Head of caudate nucleus (tissue), 42 donors: ENCODE measurements at places on chromosomes 2 and 18.

DNA sequence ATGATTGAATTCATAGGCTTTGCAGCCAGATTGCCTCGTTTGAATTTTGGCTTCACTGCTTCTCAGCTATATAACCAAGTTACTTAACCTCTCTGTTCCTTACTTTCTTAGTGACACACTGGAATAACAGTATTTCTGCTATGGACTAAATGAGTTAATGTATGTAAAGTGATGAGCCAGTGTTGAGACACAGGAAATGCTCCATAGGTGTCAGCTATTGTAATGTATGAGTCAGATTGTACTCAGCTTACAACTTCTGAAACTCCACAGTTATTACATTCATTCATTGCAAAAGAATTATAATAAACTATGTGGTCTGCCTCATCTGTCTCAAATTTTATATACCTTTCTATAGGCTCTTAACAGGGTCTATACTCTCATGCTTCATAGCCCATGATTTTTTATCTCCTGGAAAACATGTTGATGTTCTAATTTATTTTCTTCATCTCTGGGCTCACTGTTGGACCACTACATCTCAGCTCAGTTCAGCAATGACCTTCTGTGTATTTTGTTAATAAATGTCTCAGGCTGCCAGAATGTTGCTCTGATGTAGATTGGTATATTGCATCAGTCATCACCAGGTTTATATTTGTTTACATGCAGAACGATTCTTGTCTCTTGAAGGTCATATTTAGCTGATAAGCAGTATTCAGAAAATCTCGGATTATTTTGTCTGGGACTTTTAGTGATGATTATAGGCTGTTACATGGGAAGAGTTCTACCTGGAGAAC lies 76.2 kb downstream of the MAP3K20 start:
- DNase-seq: no peak

- DNase-seq: peak; percentile 77
Observed at GRCh38 chr2:73284296-73285158, at the start of gene FBXO41. Gene FBXO41, minus strand, starts transcription at chr2:73284478. Its CDS starts 14,848 bp downstream, at chr2:73269630.

- no peak for DNase-seq
Observed at GRCh38 chr2:39845460-39846146, 66.5 kb upstream of the THUMPD2 start.

DNA sequence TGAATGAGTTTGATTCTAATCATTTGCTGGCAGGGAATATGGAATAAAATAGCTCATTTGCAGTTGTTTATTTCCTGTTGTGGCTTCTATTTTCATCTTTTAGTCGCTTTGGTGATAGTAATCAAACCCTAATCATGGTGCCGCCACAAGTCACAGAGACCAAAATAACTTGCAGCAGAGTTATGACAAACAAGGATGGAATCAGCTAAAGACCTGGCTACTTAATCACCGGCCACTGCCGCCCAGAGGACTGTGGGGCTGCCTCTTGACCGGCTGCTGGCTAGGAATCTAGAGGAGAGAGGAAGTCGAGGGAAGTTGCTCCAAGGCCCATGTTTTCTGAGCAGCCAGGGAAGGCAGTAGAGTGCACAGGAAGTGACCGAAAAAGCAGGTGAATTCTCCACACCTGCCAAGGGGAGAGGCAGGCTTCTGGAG lies 5.1 kb upstream of the SMAD7 start:
- no peak for DNase-seq

GRCh38 chr2:165864296-165864695 lies 70.2 kb upstream of the GALNT3 start:
- DNase-seq: no peak

DNA sequence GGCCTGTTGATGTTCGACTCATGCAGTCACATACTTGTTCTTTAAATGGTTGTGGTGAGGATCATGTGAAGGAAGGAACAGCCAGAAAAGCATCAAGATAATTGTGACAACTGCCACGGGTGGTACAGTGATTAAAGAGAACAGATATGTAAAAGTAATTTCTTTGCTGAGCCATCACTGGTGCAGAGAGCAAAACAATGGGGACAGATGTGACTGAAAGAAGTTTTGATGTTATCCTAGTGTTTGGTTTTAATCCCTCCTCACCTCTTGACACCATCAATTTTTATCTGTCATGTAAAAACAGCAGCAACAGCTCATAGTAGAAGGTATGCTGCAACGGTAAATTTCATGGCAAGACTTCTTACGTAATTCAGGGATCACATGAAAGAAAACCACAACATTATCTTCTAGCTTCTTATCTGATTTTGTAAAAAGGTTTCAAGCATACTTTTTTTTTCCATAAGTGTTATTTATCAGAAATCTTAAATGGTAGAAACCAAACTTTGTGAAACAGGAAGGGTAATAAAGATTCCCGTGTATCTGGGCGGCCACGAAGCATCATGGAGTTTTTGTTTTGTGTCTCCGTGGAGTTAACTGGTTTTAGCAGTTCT lies 65.2 kb downstream of the PLCL1 start:
- DNase-seq: no peak

GRCh38 chr18:48364146-48364545 lies 45.0 kb downstream of the ZBTB7C start:
- no peak for DNase-seq

DNA sequence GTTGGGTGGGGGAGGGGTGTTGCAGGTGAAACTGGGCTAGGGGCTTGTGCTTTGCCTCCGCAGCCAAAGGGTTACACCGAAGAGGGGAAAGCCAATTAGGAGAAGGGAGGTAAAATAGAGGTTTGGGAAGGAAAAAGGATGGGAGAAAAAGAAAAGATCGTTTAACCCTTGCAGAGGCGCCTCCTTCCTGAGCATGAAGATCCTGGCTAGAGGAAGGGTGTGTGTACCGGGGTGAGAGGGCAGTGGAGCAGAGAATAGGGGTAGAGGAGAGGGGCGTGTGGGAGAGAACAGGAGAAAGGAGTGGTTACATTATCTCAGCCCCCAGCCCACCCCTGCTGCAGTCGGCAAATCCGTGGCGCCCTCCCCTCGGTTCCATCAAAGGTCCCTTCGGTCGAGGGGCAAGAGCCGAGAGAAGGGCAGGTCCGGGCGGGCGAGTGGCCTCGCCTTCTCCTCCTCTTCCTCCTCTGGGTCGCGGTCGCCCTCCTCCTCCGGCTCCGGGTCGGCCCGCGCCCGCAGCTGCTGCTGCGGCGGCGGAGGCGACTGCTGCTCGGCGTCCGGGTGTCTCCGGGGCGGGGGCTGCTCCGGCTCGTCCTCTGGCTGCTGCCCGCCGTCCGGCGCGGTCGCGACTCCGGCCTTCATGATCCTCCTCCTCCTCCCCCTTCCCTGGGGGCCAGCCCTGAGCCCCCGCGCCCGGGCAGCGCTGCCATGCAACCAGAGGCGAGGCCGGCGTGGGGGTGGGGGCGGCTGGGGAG lies 1.1 kb downstream of the MARCHF4 start:
- DNase-seq: no peak

GRCh38 chr18:44816050-44816449 lies 135.4 kb downstream of the SETBP1 start:
- no peak for DNase-seq

GRCh38 chr2:99789849-99790248 lies 300.0 kb upstream of the REV1 start:
- no peak for DNase-seq

GRCh38 chr2:49154140-49154539 lies at the start of gene FSHR:
Gene FSHR, minus strand, starts transcription at chr2:49154515. Its CDS starts 98 bp downstream, at chr2:49154417.
- DNase-seq: no peak

DNA sequence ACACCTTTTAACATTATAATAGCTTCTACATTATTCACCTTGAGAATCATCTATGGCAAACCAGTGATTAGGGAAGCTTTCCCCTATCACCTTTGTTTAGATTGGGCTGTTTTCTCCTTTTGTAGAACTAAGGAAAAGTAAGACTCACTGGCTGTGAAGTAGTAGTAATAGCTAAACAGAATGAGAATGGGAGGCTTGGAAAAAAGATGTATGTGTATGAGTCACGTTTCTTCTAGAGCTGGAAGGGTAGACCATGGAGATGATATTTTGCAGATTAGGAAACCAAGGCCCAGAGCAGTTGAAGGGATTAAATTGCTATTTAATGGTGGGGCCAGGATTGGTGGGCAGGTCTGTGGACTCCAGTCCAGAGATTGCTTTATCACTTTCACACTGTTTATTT lies 214.5 kb downstream of the MCFD2 start:
- no peak for DNase-seq

- DNase-seq: no peak
Observed at GRCh38 chr2:178237488-178238153, 43.3 kb downstream of the OSBPL6 start.

DNA sequence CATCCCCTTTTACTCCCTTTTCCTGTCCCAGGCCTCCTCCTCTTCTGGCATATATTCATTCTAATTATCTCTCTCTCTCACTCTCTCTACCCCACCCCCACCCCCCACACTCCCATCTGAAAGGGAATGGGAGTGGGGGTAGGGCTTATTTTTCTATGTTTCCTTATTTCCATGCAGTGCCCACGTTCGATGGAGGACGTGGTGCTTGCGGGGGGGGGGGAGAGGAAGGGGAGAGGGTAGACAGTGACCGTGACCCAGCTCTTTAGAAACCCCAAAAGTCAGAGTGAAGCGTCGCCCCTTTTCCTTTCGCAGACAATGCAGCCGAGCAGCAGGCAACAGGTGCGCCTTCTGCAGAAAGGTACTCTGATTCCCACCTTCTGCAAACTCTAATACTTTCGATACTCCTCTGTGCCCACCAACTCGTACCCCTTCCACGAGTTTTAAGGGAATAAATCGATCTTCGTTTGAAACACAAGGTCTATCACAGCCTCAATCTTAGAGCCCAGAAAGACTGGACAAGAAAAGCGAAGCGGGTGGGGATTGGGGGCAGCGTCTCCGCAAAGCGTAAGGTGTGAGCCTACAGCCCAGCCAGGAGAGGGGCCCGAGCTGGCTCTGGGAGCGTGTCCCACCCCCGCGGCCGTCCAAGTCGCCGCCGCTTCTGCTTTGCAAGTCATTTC lies 891 bp upstream of the NR4A2 start:
- DNase-seq: no peak

DNA sequence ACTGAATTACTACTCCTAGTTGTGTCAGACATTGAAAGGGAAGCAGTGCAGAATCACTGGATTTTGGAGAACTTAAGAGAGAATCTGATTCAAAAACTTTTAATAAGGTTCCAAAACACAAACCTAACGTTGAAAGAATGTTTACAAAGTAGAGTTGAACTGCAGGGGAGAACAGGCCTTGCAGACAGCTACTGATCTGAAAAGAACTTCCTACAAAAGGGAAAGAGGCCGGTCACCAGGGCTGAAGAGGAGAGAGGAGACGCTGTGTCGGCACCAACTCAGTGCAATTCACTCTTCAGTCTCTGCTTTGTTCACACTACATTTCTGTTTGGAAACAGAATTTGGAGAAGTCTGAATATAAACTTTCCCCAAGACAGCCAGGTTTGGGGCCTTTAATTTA lies 124.0 kb downstream of the GAREM1 start:
- no peak for DNase-seq

DNA sequence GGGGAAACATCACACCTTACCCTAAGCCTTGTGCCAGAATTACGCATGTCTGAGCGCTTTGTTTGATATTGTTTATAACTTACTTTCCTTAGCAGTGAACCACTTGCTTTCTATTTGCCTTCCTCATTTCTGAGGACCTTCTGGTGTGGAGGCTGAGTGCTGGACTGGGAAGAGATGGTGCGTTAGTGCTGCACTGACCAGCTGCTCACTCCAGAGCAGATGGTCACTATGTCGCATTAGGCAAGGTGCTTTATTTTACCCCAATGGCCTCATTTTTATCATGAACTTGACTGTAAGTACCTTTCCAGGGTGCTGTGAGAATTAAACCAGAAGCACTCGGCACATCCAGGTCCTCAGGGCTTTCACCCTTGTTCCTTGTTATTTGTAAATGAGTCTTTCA lies 46.6 kb upstream of the TMEM18 start:
- no peak for DNase-seq

GRCh38 chr2:175259164-175259563 lies 77.7 kb upstream of the ATP5MC3 start:
- DNase-seq: no peak
